NCI-H1417 (cell line): ENCODE measurements at places on chromosomes 13 and 19.

DNA sequence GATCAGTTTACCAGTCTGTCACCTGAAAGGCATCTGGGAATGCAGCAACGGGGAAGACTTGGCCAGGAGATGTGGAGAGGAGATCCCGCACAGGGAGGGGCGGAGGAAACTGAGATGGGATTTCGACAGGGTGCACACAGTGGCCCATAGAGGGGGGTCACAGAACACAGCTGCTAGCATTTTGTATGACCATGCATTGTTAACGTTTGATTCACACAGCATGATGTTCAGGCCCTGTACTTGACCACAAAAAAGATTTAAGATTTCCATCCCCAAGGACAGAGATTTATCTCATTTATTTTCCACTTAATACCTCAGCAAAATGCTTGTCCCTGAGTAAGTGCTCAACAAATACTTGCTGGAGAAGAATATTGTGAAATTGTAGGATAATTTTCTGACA lies 63.2 kb downstream of the RAB20 start:
- DNase-seq: no peak

DNA sequence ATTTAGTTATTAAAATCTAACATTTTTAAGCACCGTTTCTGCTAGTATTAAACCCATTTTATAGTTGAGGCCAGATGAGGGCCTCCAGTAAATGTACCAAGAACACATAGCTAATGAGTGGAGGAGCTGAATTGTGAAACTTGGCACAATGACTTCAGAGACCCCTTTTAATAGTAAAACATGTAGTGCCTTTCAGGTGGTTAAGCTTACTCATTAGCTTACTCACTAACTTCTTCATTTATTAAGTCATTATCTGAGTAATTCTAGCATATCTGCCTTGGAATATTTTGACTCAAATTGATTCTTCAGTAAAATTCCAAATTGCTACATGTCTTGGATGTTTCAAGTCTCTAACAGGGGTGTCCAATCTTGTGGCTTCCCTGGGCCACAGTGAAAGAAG lies 735.2 kb downstream of the LIG4 start:
- DNase-seq: no peak

DNA sequence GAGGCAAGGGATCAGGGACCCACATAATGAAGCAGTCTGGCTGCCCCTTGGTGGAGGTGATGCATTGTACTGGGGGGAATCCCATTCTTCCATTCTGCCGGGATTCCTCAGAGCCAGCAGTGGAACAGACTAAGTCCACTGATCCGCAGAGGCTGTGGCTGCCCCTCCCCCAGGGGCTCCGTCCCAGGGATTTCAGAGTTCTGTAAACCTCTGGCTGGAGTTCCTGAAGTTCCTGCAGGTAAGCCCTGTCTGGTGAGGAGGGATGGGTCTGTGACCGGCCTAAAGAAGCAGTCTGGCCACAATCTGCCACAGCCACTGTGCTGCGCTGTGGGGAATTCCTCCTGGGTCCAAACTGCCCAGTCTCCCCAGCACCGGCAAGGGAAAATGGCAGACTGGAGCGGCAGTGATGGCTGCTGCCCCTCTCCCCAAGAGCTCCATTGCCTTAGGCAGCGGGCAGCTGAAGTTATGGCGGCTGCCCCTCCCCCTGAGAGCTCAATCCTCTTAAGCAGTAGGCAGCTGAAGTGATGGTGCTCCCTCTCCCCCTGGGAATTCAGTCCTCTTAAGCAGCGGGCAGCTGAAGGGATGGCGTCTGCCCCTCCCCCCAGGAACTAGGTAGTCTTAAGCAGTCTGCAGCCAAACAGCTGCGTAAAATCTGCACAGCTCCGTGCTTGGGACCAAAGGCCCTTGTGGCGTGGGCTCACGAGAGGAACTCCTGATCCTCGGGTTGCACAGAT lies 155.7 kb downstream of the PCDH17 start:
- DNase-seq: no peak

- no peak for DNase-seq
Observed at GRCh38 chr19:55390461-55390880, 4.7 kb downstream of the RPL28 start.

DNA sequence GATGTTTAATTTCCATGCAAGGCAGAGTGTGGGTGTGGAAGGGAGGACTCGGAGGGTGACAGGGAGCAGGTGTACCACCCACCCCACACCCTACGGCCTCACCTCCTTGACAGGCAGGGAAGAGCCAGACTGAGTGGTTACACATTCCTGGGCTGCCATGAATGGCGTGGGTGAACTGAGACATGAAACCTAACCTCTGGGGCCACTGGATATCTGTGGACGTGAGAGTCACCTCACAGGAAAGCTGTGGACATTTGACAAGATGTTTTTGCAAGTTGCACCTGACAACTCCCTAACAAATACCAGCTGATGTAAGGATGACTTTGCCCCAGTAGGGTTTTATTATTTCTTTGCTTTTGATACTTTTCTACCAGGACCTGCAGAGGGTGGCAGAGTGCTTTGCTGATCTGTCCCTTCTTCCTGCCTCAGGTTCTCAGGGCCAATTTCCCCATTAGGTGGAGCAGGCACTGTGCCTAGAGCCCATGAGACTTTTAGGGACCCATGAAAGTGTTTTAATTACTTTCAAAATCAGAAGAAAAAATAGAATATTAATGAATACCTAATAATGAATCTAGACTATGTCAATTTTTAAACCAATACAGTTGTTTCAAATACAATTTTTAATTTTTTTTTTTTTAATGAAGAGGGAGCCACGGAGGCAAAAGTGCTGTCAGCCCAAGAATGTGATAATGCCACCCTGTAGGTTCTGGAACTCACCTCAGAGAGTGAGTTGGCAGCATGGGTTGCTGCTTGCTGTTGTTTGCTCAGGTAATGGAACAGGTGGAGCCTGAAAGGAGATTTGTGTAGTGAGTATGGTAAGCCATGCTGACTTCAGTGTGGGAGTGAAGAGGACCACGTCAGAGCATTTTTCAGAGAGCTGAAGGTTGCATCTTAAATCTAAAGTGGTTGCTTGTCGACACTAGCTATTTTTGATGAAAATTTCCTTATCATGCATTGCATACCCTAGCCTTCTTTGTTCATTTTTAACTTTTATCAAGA lies 58.0 kb upstream of the CYSLTR2 start:
- DNase-seq: peak; percentile 60

DNA sequence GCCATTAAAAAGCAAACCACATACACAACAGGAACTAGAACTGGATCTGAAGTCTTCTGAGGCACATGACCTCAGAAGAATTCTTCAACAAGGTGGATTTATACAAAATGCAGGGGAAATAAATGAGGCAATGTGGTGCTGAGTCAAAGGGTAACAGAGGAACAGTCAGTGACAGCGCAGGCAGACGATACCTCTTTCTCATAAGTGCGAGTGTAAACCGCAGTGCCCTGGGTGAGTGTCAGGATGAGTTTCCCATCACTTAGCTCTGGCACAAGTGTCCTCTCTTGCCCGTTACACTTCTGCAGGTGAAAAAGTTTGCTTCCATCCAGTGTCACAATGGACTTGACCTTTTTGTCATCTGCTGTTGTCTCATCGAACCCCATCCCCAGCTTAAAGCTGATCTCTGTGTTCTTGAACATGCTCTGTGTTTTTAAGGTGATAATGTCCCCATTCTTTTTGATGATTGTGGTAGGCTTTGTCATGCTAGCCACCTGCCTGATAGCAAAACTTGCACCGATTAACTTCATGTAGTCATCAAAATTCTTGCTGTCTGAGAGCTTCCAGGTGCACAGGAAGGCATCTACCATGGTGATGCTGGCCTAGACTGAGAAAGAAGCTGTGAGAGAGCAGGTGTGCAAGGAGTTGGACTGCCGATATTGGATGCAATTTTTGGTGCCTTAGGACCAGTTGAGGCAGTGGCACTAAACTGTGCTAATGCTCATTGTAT lies 97.3 kb downstream of the AKAP11 start:
- DNase-seq: no peak

DNA sequence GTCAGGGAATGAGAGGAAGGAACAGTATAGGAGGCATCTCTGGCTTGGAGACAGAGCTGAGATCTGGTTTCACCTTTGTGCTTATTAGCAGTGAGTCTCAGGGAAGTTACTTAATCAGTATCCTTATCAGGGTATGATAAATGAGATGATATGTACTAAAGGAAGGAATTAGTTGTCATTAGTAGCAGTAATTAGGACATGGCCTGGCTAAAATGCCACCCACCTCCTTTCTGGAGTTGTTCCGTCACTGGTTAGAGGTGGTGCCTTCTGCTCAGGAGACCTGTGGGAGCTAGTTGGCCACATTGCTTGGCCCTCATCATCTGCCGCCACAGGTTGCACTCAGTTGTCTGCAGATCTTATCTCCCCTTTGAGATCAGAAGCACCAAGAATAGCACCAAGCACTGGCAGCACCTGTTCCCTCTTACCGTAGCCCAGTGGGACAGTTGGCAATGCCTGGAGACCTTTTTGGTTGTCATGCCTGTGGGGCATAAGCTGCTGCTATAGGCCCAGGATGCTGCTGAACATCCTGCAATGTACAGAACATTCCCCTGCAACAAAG lies 4.7 kb downstream of the GPATCH1 start:
- no peak for DNase-seq
